ENCODE measurements at places on chromosomes 12 and 14. TPM values are rescaled to one million over a fixed set of nuclear protein-coding genes. Genes with fewer than 3 reads are reported as not detected.

- DNase-seq, result no peak
Observed at GRCh38 chr14:95304342-95304741, 15.4 kb downstream of the CLMN start.

GRCh38 chr12:116934908-116935705 lies 24.4 kb downstream of the FBXW8 start:
- DNase-seq, result no peak

DNA sequence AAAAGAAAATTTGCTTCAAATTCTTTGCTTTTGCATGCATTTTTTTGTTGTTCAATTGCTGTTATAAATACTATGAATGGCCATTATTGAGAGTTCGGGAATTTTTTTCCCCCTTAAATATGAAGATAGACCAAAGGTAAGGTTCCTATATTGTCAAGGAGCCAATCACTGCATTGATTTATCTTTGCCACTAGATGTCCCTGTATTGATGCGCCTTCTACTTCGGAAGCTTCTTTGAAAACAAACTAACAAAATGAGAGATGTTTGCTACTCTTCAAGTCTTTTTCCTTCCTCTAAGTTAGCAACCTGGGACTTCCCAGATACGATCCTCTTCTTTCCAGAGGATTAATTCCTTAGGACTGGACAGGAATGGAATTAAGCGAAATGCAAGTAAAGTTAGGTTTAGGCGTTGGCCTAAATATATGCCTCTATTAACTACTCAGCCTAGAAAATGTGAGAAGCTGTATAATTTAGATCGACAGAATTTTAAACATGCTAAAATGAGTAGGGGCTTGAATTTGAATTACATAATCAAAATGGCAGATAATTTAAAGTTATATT lies 318.1 kb downstream of the AEBP2 start:
- DNase-seq, result no peak

DNA sequence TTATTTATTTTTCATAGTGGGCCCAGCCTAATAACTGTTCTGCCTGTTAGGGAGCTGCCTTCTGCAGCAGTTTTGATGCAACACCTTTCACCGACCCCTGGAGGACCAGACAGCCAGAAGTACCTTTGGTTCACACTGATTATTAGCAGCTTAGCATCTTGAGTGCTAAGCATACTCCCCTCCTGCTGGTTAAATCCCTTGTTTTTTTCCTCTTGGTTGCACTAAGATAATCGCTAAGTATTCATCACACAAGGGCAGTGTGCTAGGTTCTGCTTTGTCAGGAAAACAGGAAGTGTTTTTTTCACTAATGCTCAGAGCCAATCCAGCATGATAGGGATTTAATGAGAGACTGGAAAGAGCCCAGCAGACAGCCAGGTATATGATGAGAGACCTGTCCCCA lies 437.0 kb downstream of the FUT8 start:
- no peak for DNase-seq

- no peak for DNase-seq
Observed at GRCh38 chr14:94114589-94115057, 4.1 kb downstream of the IFI27 start.

DNA sequence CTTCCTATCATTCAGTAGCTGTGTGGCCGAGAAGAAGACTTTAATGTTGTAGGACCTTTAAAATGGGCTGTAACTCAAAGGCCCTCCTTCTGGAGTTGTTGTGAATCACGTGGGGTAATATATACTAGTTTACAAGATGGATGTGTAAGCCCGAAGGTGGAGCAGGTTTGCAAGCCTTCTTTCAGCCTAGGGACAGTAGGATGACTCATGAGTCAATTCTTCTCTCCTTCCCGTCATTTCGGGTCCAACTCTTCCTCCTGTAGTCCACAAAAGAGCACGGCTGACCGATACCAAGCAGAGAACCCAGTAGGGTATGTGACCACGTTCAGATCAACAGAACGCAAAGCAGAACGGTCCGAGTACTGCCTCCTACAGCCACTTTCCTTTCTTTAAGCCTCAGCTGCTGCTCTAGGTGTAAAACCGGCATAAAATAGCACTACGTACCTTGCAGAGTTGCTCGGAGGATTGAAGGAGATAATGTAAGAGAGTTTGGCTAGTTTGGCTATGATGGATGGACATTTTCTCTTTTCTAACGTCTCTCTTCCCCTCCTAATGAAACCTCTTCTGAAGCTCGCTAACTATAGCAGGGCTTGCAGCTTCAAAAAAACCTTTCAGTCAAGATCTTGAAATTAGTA lies 1.3 kb upstream of the RASSF3 start:
- peak; percentile 74 for DNase-seq

- no peak for DNase-seq
Observed at GRCh38 chr12:30797689-30798088, 42.9 kb upstream of the CAPRIN2 start.

DNA sequence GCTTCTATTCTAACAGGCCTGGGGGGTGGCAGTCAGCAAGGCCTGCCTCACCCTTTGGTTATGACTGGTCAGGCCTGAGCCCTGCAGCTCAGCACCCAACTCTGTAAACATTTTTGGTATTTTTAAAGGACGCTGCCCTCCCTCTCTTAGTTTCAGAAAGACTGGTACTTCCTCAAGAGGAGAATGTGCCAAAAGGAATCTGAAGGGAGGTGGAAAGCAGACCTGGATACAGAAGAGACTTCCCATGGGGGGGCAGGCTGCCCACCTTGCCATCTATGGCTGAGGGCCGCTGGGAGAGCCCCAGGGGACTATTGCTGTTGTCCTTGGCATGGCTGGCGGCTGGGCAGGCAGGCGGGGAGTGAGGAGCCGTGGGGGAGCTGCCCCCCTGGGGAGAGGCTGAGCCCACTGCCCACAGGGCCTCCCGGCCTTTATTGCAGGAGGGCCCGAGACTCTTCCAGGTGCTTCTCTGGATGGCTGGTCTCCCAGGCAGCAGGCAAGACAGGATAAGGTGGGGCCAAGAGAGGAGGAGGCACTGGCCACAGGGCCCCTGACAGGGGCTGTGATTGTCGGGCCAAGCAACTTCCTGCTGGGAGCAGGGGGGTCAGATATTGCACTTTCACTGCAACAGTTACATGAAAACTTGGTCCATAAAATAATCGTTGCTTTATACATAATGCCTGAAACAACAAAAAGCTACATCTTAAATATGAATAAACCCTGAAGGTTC lies 3.5 kb downstream of the ARL6IP4 start:
- no peak for DNase-seq

DNA sequence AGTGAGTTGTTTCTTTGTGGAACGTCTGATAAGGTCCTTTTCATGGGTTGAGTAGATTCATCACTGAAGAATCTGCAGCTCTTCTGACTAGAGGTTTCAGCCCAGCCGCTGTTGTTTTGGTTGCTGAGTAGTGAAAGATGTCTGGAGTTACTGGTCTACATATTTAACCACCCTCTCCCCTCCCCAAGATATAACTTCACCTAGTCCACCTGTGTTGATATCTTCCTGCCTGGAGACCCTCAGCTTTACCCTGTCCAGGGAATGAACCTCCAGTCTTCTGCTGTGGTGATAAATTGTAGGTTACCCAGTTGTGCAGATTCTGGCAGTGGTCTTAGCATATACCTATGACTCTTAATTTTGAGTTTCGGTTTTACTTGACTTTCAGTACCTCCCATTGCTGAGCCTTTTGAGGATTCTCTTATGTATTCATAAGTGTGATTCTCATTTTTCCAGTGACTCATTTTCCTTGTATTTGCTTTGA lies 62.9 kb downstream of the CCDC91 start:
- no peak for DNase-seq

GRCh38 chr14:36517242-36518030 lies 2.6 kb downstream of the NKX2-1 start:
- DNase-seq, result no peak

DNA sequence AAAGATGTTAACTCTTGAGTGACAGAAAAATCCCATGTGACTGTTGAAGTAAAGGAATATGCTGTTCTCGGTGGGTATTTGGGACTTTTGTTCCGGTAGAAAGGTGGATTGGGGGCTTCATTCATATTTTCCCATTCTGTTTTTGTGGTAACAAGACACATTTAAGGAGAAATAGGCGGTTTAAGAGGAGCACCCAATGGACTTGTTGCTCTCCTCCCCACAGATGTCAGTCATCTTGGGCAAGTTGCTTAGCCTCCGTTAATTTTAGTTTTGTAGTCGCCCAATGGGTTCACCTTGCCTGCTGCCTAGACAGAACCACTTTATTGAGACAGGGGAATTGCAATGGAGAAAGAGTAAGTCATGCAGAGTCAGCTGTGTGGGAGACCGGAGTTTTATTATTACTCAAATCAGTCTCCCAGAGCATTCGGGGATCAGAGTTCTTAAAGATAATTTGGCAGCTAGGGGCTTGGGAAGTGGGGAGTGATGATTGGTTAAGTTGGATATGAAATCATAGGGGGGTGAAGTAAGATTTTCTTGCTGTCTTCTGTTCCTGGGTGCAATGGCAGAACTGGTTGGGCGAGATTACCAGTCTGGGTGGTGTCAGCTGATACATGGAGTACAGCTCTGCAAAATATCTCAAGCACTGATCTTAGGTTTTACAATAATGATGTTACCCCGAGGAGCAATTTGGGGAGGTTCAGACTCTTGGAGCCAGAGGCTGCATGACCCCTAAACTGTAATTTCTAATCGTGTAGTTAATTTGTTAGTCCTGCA lies 50.3 kb downstream of the SLC38A1 start:
- no peak for DNase-seq

- no peak for DNase-seq
Observed at GRCh38 chr14:71970272-71970671, 38.0 kb downstream of the RGS6 start.

DNA sequence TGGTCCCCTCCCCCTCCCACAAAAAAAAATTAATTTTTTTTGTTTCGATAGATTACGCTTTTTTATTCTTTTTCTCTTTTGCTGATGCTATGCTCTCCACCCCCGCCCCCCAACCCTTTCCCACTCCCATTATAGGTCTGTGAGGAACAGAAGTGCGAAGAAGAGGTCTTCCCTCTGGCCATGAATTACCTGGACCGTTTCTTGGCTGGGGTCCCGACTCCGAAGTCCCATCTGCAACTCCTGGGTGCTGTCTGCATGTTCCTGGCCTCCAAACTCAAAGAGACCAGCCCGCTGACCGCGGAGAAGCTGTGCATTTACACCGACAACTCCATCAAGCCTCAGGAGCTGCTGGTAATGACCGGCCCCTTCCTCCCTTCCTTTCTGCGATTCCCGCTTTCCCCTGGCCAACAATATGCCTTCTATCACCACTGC lies 2.3 kb downstream of the CCND2 start:
- DNase-seq, result peak; percentile 53

DNA sequence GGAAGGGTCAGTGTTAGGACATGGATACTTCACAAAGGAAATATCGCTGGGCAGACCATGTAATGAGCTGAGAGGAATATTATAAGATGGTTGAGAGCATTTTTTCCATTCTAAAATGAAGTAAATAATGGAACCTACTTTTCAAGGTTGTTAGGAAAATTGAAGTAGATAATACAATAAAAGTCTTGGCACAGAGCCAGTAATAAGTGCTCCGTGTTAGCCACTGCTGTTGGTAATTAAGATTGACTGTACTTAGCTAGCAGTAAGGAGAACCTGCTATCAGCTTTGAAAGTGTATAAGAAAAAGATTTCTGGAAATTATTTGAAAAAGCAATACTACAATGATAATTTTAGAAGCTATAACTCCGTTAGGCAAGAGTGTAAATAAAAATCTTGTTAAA lies 77.6 kb downstream of the SCAF11 start:
- no peak for DNase-seq

GRCh38 chr12:28443337-28443736 lies 253.1 kb downstream of the CCDC91 start:
- DNase-seq, result no peak

DNA sequence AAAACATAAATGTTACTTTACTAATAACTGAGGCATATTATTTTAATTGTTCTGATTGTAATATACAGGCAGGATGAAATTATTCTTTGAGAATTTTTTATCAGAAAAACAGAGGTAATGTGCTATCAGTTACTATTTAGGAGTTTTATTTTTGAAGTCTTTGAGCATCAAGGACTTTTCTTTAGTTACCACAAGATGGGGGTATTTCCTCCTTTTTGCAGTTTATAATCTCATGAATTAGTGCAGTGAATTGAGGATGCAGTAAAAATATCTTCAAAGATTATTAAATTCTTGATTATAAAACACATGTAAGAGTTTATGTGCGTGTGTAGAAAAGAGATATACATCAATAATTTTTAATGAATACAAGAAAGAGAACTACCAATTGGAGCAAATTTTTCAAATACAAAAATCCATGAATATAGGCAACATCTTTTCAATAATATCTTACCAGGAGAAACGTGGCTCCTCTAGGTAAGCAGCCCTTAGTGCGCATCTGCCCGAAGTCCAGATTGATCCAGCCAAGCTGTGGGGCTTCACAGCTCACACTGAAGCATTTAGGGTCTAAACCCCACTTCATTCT lies 71.6 kb downstream of the ERGIC2 start:
- no peak for DNase-seq

DNA sequence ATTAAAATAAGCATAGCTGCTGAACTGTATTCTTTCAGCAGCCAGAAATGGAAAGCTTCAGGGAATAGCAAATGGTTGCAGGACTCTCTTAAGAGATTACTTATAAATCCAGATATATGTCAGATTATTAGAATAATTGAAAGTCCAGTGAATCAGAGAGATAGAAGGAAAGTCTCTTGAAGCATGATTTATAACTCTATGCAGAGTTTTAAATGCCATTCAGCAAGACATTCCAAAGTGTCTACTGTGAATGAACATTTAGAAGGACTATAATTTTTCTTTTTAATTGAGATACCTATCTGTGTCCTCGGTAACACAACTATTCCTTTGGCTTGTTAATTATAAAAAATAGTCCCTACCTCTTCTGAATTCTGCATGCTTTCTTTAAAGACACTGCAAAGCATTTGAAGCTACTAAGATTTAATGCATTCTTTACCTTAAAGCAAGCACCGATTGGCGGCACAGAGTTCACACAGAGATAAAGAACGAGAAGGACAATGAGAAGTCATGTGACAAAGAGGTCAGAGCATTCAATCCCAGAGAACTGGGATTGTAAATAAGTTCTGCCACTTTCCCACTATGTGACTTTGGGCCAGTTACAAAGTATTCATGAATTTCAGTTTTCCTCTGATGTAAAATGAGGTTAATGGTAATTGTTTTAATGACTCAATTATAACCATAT lies 371.0 kb upstream of the ATP2B1 start:
- DNase-seq, result no peak

- peak; percentile 29 for DNase-seq
Observed at GRCh38 chr14:30223385-30223785, 295.7 kb upstream of the PRKD1 start.

DNA sequence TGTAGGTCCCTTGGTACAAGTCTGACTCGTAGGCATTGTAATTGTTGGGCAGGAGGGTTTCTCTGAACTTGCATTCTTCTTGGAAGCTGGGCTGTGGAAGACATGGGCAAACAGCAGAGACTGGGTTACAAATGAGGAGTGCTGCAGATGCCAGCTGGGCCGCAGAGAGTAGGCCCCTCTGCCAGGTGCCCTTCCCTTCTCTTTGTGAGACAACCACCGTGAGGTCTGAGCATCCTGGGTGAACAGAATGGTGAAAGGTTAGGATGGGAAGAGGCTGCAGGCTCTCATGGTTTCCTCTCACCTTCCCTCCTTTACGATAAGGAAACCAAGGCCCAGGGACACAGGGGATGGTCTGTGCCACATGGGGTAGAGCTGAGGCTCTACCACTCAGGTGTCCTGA lies 11.3 kb downstream of the FGF6 start:
- no peak for DNase-seq

The ACOT6 gene
- not detected for total RNA-seq

The MDP1 gene
- total RNA-seq, result 13.8 TPM

The AHNAK2 gene
- 3.2 TPM for total RNA-seq

The NTF3 gene
- total RNA-seq, result 0.40 TPM

The CDC42BPB gene
- 75.5 TPM for total RNA-seq

The C14orf180 gene
- total RNA-seq, result 0.58 TPM

The KNTC1 gene
- total RNA-seq, result 10.1 TPM
